ENCODE measurements at places on chromosomes 6 and 20. TPM values are rescaled to one million over a fixed set of nuclear protein-coding genes. Genes with fewer than 3 reads are reported as not detected.

GRCh38 chr6:151172751-151173150 is 67.0 kb upstream of the AKAP12 start:
- peaks cover 2% of the 10 kb centered on the region for H3K4me1 ChIP-seq
- DNase-seq, result no peak
- no peak overlapping the region for H3K4me3 ChIP-seq
- H3K27ac ChIP-seq, result no peak overlapping the region
- H3K27me3 ChIP-seq, result no peaks in the 10 kb centered on the region

DNA sequence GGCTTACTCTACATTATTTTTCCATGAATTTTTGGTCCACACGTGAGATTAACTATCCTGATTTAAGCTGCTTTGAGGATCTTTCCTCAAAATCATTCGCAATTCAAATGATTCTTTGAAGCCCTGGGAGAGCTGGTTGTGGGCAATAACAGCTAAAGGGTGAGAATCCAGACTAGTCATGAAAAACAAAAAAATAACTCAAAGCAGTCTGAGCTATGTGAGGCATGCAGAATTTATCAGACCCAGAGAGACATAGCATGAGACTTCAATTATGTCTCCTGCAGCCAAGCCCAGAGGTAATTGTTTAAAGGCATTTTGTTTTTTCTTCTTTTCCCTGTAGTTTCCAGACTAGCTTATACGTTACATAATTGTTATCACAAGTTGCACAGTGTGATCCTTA is 517.3 kb upstream of the PTCHD4 start:
- no peaks in the 10 kb centered on the region for H3K27me3 ChIP-seq
- no peak overlapping the region for H3K4me3 ChIP-seq
- no peaks in the 10 kb centered on the region for H3K36me3 ChIP-seq
- H3K27ac ChIP-seq, result peak overlapping the region; percentile 57
- no peak for DNase-seq

GRCh38 chr6:53767941-53768340 is 26.9 kb upstream of the LRRC1 start:
- no peaks in the 10 kb centered on the region for H3K27me3 ChIP-seq
- H3K4me3 ChIP-seq, result no peak overlapping the region
- DNase-seq, result no peak
- H3K27ac ChIP-seq, result no peak overlapping the region
- H3K36me3 ChIP-seq, result no peaks in the 10 kb centered on the region
- H3K4me1 ChIP-seq, result peaks cover 1% of the 10 kb centered on the region

The ATP9A gene
- 58.4 TPM for total RNA-seq

The MCM3 gene
- 32.1 TPM for total RNA-seq

DNA sequence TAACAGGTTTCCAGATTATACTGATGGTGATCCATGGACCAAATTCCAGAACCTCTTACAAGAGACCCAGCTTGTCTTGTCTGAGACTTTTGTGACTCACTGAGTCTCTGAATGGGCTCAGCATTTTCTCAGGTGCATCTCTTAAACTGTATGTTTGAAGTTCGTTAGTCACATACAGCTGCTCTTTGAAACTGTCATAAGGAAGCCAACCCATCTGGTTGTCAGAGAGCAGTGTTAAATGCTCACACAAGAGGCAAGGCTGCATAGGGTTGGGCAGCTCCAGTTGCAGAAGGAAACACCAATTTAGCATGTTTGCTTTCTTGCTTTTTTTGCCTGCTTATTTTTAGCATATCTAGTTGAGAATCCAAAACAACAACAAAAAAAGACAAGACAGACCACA is 47.1 kb downstream of the TRIM27 start:
- H3K4me1 ChIP-seq, result peaks cover 10% of the 10 kb centered on the region
- no peak for DNase-seq
- H3K36me3 ChIP-seq, result no peaks in the 10 kb centered on the region
- no peak overlapping the region for H3K27ac ChIP-seq
- H3K27me3 ChIP-seq, result peaks cover 34% of the 10 kb centered on the region

- peaks cover 1% of the 10 kb centered on the region for H3K36me3 ChIP-seq
- H3K4me3 ChIP-seq, result no peak overlapping the region
- no peaks in the 10 kb centered on the region for H3K27me3 ChIP-seq
- no peak for DNase-seq
- H3K27ac ChIP-seq, result peak overlapping the region; percentile 44
These were observed 19.8 kb downstream of the PDE7B start for GRCh38 chr6:135871296-135871695.

DNA sequence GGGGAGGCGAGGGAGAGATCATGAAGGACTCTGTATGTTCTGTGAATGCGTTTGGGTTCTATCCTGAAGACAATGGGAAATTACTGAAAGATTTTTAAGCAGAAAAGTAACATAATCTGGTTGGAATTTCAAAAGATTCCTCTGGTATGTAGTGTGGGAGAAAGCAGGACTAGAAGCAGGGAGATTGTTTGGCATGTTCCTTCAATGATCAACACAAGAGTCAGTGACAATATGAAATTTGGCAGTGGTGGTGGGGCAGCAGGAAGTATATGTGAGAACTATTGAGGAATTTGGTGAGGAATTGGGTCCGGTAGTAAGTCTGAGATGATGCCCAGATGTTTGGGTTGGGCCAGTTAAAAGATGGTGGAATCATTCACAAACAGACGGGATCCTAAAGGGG is 348.7 kb downstream of the CD83 start:
- H3K36me3 ChIP-seq, result peaks cover 2% of the 10 kb centered on the region
- no peak for DNase-seq
- H3K4me1 ChIP-seq, result peaks cover 4% of the 10 kb centered on the region
- no peak overlapping the region for H3K4me3 ChIP-seq
- peaks cover 45% of the 10 kb centered on the region for H3K27me3 ChIP-seq

The OR2H1 gene
- not detected for total RNA-seq

GRCh38 chr6:33696076-33696475 is 15.4 kb downstream of the UQCC2 start:
- peaks cover 62% of the 10 kb centered on the region for H3K4me1 ChIP-seq
- peak overlapping the region; percentile 85 for H3K27ac ChIP-seq
- no peak for DNase-seq
- H3K36me3 ChIP-seq, result peaks cover 14% of the 10 kb centered on the region

GRCh38 chr6:113396730-113397129 is 460.4 kb upstream of the MARCKS start:
- peaks cover 6% of the 10 kb centered on the region for H3K36me3 ChIP-seq
- peaks cover 44% of the 10 kb centered on the region for H3K4me1 ChIP-seq
- no peak for DNase-seq
- H3K27ac ChIP-seq, result peak overlapping the region; percentile 72
- H3K4me3 ChIP-seq, result no peak overlapping the region

DNA sequence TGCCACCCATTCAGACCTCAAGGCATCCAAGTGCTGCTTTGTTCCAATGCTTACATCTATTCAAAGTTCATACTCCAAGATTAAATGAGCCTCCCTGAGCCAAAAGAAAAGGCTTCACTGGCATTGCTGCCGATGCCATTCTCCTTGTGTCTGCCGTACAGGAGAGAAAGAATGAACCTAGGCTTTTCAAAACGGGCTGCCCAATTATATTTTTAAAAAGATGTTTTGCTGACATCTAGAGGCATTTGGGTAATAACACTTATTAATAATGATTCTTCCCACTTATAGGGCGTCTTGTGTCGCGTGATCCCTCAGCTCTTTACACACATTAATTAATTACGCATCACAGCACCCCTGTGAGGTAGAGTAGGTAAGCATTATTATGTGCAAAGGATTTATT is 545.6 kb downstream of the PKHD1 start:
- DNase-seq, result no peak
- no peak overlapping the region for H3K27ac ChIP-seq
- H3K27me3 ChIP-seq, result no peaks in the 10 kb centered on the region
- H3K4me1 ChIP-seq, result peaks cover 18% of the 10 kb centered on the region

GRCh38 chr20:49340161-49340966 is 62.5 kb upstream of the ZNFX1 start:
- peaks cover 28% of the 10 kb centered on the region for H3K4me1 ChIP-seq
- no peak overlapping the region for H3K27ac ChIP-seq
- no peak overlapping the region for H3K4me3 ChIP-seq
- no peaks in the 10 kb centered on the region for H3K36me3 ChIP-seq

DNA sequence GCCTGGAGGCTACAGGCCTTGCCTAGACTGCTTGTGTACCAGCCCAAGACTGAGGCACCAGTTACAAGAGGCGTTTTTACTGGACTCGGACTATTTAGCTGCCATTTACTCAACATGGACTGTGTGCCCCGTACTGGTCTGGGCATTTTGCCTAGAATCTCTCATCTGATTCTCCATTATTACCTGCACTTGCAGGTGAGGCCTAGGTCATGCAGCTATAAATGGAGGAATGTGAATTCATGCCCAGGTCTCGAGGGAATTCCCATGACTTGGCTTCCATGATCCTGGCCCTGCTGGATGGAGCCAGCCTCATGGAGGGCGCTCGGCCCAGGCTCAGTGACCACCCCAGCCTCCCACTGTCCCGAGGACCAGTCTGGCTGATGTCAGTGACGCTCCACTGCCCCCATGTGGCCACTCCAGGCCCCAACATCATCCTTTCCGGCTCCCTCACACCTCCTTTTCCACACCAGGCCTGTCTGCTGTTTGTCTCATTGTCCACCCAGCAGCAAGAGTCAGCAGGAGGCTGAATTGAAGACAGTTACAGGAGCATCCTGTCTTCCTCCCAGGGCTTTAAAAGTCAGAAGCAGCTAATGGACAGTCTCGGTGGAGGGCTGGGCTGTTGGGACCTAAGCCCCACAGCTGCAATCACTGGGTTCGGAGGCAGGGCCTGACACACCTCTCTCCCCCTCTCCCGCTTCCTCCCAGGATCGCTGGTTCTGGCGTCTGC is 8.7 kb downstream of the MMP24OS start:
- H3K4me1 ChIP-seq, result no peaks in the 10 kb centered on the region
- no peak overlapping the region for H3K27ac ChIP-seq
- H3K36me3 ChIP-seq, result peaks cover 13% of the 10 kb centered on the region
- H3K4me3 ChIP-seq, result no peak overlapping the region

GRCh38 chr6:87705070-87705691 is 3.1 kb upstream of the AKIRIN2 start:
- H3K4me3 ChIP-seq, result no peak overlapping the region
- H3K4me1 ChIP-seq, result peaks cover 19% of the 10 kb centered on the region
- H3K27ac ChIP-seq, result no peak overlapping the region
- DNase-seq, result no peak

The SIRPB1 gene
- total RNA-seq, result 1.1 TPM

GRCh38 chr6:84469144-84469543 is 241.7 kb upstream of the CEP162 start:
- no peak for DNase-seq
- peaks cover 11% of the 10 kb centered on the region for H3K27me3 ChIP-seq
- H3K4me1 ChIP-seq, result peaks cover 7% of the 10 kb centered on the region
- H3K36me3 ChIP-seq, result no peaks in the 10 kb centered on the region

DNA sequence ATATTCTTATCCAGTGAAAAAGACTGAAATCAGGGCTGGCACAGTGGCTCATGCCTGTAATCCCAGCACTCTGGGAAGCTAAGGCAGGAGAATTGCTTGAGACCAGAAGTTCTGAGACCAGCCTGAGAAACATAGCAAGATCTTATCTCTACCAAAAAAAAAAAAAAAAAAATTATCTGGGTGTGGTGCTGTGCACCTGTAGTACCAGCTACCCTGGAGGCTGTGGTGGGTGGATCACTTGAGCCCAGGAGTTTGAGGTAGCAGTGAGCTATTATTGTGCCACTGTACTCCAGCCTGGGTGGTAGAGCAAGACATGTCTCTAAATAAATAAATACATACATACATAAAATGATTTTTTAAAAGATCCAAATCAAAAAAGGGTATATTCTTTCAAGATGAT is 6.3 kb downstream of the CALHM6 start:
- H3K4me3 ChIP-seq, result no peak overlapping the region
- DNase-seq, result no peak
- H3K27ac ChIP-seq, result no peak overlapping the region

DNA sequence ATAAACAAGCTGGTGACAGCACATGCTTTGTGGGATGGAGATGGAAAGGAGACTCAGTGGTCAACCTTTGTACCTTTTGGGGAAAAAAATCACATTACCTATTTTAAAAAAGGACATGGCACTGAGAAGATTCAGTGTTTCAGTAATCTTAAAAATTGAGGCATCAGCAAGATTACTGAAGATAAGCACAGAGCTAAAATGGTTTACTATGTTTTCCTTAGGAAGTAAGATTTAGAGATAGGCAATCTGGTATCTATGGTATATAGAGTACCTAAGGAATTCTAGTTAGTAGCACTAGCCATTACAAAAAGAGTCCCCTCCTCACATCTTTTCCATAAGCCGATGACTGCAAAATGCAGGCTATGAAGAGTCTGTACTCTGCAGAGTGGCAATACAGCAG is 35.7 kb downstream of the TOMM6 start:
- DNase-seq, result no peak
- no peak overlapping the region for H3K4me3 ChIP-seq
- H3K4me1 ChIP-seq, result peaks cover 11% of the 10 kb centered on the region
- no peaks in the 10 kb centered on the region for H3K27me3 ChIP-seq
- no peak overlapping the region for H3K27ac ChIP-seq

DNA sequence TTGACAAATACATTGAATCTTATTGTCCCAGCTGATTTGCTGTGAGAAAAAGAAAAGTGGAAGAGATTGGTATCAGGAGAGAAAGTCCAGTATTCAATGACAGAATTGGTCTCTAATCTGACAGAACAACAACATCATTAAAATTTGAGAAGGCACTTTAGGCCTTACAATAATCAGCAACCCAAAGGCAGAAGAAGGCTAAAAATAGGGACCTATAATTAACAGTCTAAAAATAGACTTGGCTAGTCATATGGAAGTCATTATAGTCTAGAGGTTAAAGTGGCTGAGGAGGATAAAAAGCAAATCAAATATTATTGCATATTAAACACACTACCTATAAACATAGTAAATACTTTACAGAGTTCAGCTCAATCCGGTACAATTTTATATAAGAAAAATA is 393.6 kb upstream of the JAG1 start:
- DNase-seq, result no peak
- H3K36me3 ChIP-seq, result peaks cover 1% of the 10 kb centered on the region
- H3K4me1 ChIP-seq, result peaks cover 3% of the 10 kb centered on the region
- no peak overlapping the region for H3K4me3 ChIP-seq
- no peaks in the 10 kb centered on the region for H3K27me3 ChIP-seq
- H3K27ac ChIP-seq, result no peak overlapping the region

DNA sequence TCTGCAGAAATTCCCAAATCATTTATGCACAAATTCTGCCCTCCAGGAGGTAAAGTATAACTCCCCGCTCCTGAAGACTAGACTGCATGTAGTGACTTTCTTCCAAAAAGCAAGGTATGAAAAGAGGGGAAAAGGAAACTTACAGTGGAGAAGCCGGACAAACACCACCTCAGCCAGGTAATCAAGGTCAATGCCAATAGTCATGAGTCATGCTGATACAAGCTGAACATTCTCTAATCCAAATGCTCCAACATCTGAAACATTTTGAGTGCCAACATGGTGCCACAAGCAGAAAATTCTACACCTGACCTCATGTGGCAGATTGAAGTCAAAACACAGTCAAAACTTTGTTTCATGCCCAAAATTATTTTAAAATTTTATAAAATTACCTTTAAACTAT is 165.6 kb downstream of the FOXA2 start:
- no peaks in the 10 kb centered on the region for H3K4me1 ChIP-seq
- H3K27ac ChIP-seq, result no peak overlapping the region
- H3K27me3 ChIP-seq, result no peaks in the 10 kb centered on the region
- H3K36me3 ChIP-seq, result no peaks in the 10 kb centered on the region
- no peak for DNase-seq

GRCh38 chr6:126779331-126779730 is 339.1 kb upstream of the RSPO3 start:
- no peaks in the 10 kb centered on the region for H3K4me1 ChIP-seq
- no peaks in the 10 kb centered on the region for H3K36me3 ChIP-seq
- DNase-seq, result no peak
- H3K27ac ChIP-seq, result no peak overlapping the region
- peaks cover 32% of the 10 kb centered on the region for H3K27me3 ChIP-seq
- H3K4me3 ChIP-seq, result no peak overlapping the region

Measured in osteocyte (in vitro differentiated cells).